ENCODE measurements at places on chromosomes 5 and 9.
A peak's percentile ranks its signal among the peaks of the same experiment; 100 is the strongest.

- no peak for DNase-seq
Measured at GRCh38 chr9:127982912-127983311, 2.1 kb upstream of the EEIG1 start.

- no peak for DNase-seq
Measured at GRCh38 chr5:173563246-173563645, 53.2 kb downstream of the BOD1 start.

DNA sequence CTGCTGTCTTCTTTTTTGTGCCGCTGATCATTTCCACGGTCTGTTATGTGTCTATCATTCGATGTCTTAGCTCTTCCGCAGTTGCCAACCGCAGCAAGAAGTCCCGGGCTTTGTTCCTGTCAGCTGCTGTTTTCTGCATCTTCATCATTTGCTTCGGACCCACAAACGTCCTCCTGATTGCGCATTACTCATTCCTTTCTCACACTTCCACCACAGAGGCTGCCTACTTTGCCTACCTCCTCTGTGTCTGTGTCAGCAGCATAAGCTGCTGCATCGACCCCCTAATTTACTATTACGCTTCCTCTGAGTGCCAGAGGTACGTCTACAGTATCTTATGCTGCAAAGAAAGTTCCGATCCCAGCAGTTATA is 17.1 kb downstream of the F2R start:
- DNase-seq = no peak

GRCh38 chr5:108481355-108481931 is 99.5 kb upstream of the FBXL17 start:
- DNase-seq = no peak

DNA sequence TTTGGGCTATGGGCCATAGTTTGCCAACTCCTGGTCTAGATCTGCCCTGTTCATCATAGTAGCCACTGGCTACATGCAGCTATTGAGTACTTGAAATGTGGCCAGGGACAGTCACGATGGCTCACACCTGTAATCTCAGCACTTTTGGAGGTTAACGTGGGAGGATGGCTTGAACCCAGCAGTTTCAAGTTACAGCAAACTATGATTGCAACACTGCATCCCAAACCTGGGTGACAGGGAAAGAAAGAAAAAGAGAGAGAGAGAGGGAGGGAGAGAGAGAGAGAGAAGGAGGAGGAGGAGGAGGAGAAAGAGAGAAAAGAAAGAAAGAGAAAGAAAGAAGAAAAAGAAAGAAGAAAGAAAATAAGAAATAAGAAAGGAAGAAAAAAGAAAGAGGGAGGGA is 5.1 kb upstream of the GMCL2 start:
- DNase-seq = no peak

- peak; percentile 88 for DNase-seq
Measured at GRCh38 chr9:136283291-136284235, 20.3 kb downstream of the CCDC187 start.

DNA sequence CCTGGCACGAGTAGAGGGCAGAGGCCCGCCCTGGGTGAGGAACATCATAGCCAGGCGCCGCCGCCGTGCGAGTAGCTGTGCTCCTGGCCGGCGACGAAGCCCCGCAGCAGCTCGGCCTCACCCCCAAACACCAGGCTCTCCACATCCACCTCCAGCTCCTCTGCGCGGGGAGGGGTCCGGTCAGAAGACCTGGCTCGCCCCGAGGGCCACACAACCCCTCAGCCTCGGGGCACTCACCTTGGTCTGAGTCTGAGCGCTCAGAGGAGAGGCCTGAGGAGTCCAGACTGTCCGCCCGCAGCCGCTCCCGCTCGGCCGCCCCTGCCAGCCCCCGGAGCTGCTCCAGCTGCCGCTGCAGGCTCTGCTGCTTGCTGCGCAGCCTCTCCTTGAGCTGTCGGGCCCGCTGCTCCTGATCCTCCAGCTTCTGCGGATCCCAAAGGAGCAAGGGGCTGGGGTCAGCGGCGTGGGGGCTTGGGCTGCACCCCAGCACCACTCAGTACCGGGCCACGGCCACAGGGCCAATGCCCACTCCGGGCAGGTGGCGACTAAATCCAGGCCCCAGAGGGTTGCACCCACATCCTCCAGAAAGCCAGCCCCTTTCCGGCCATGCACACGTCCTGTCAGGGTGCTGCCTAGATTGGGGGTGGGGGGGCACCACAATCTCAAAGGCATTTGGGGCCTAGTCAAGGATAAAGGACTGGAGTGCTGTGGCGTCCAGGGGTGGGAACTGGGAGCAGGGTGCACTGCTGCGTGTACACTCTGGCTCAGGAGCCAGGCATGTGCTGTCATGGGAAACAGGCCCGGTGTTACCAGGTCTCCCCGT is 3.9 kb downstream of the MXD3 start:
- DNase-seq = peak; percentile 67

Measured in Right ventricle myocardium inferior (tissue), 1 donor.